ENCODE measurements at places on chromosomes 7 and 10.

GRCh38 chr7:96329241-96329640 lies 7.3 kb upstream of the SLC25A13 start:
- no peaks in the 10 kb centered on the region for H3K27me3 ChIP-seq
- no peak overlapping the region for H3K4me3 ChIP-seq
- no peak for DNase-seq

DNA sequence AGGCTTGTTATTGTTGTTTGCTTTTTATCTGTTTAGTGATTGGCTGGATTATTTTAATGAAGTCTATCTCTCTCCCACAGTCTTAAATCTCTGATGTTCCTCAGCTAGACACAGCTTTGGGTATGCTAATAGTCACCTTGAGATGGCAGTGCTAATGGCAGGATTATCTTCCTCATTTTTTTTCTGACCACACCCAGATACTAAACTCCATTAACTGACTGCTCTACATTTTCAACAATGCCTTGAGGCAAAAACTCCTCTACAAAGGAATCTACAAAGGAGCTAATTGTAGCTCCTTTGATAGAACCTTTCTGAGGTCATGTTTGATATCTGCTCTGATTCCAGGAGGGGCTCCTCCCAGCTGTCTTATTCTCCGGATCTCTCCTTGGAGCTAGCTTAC lies 122.6 kb downstream of the HBP1 start:
- H3K27me3 ChIP-seq = no peaks in the 10 kb centered on the region
- peaks cover 4% of the 10 kb centered on the region for H3K36me3 ChIP-seq
- H3K27ac ChIP-seq = no peak overlapping the region
- H3K4me3 ChIP-seq = no peak overlapping the region
- DNase-seq = no peak

GRCh38 chr10:69750011-69750373 lies 51.7 kb upstream of the COL13A1 start:
- no peak for DNase-seq
- no peak overlapping the region for H3K27ac ChIP-seq
- H3K36me3 ChIP-seq = no peaks in the 10 kb centered on the region
- H3K4me3 ChIP-seq = no peak overlapping the region
- H3K27me3 ChIP-seq = no peaks in the 10 kb centered on the region

- no peak overlapping the region for H3K27ac ChIP-seq
- DNase-seq = no peak
- no peaks in the 10 kb centered on the region for H3K27me3 ChIP-seq
- H3K4me3 ChIP-seq = no peak overlapping the region
- no peaks in the 10 kb centered on the region for H3K36me3 ChIP-seq
- no peaks in the 10 kb centered on the region for H3K4me1 ChIP-seq
Measured at GRCh38 chr10:113216102-113216501, 266.1 kb downstream of the TCF7L2 start.

DNA sequence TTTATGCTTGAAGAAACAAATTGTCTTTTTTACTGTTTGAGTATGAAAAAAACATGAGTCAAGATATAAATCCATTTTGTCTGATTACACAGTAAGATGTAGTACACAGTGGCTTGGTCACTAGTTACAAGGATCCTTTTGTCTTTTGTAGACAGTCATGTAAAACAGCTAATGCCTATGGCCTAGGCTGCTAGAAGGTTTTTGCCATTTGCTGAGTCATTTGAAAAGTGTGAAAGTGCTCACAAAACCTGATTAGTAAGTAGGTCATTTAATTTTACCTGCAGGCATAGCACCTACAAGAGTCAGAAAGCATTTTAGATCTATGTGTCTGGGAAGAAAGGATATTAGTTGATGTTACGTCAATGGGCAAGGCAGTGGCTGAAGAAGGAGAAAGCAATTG lies 819.4 kb downstream of the MAGI2 start:
- no peak overlapping the region for H3K4me3 ChIP-seq
- no peaks in the 10 kb centered on the region for H3K36me3 ChIP-seq
- no peak overlapping the region for H3K27ac ChIP-seq
- no peaks in the 10 kb centered on the region for H3K27me3 ChIP-seq

DNA sequence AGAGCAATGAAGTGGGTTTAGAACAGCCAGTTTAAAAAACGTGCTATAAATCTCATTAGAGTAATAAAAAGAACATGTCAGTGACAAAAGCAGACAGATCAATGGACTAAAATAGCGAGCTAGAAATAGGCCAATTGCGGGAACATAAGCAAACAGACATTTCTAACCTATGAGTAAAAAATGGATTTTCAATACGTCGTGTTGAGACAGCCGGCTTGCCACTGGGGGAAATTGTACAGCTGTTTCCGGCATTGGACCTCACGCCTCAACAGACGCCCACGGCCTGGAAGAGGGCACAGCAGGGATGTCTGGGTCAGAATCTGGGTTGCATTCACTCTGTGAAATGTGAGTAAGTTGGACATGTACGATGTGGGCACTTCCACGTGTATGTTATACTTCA lies 92.9 kb downstream of the SVOPL start:
- H3K27ac ChIP-seq = no peak overlapping the region
- H3K4me3 ChIP-seq = no peak overlapping the region
- H3K36me3 ChIP-seq = no peaks in the 10 kb centered on the region
- no peak for DNase-seq
- no peaks in the 10 kb centered on the region for H3K4me1 ChIP-seq

- peaks cover 28% of the 10 kb centered on the region for H3K4me1 ChIP-seq
- DNase-seq = no peak
- peaks cover 23% of the 10 kb centered on the region for H3K36me3 ChIP-seq
- no peak overlapping the region for H3K4me3 ChIP-seq
- H3K27ac ChIP-seq = no peak overlapping the region
Measured at GRCh38 chr10:96227206-96227605, 44.2 kb downstream of the BLNK start.

- H3K36me3 ChIP-seq = no peaks in the 10 kb centered on the region
- no peak for DNase-seq
- H3K27ac ChIP-seq = no peak overlapping the region
- H3K27me3 ChIP-seq = no peaks in the 10 kb centered on the region
- H3K4me3 ChIP-seq = no peak overlapping the region
Measured at GRCh38 chr7:38452681-38453108, 178.5 kb downstream of the AMPH start.

- no peaks in the 10 kb centered on the region for H3K4me1 ChIP-seq
- no peaks in the 10 kb centered on the region for H3K36me3 ChIP-seq
- no peak overlapping the region for H3K27ac ChIP-seq
- H3K27me3 ChIP-seq = no peaks in the 10 kb centered on the region
Measured at GRCh38 chr10:21980691-21981090, 22.8 kb downstream of the DNAJC1 start.
